Substantia nigra (tissue), 51 donors: ENCODE measurements at places on chromosomes 2 and 18.

DNA sequence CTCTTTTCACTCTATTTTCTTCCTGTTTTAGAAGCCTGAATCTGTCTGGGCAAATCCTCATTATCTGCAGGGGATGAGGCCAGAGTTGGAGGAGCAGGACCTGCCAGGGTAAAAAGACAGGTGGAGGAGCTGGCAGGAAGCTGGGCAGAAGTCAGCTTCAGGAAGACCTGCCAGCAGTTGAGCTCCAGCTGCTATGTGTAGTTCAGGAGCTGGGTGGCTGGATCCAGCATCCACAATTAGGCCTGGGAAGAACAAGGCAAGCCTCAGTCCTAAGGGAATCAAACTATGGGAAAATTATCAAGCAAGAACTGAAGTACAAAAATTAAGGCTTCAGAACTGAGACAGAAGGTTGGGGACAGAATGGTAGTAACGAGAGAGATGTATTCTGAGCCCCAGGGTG is 174.0 kb downstream of the MREG start:
- no peak for DNase-seq

- peak; percentile 40 for DNase-seq
These were observed at the start of gene FAM110C for GRCh38 chr2:46471-47345. Gene FAM110C, minus strand, starts transcription at chr2:46505. Its CDS starts 120 bp downstream, at chr2:46385.

GRCh38 chr2:229486673-229487072 is 215.6 kb upstream of the PID1 start:
- no peak for DNase-seq

DNA sequence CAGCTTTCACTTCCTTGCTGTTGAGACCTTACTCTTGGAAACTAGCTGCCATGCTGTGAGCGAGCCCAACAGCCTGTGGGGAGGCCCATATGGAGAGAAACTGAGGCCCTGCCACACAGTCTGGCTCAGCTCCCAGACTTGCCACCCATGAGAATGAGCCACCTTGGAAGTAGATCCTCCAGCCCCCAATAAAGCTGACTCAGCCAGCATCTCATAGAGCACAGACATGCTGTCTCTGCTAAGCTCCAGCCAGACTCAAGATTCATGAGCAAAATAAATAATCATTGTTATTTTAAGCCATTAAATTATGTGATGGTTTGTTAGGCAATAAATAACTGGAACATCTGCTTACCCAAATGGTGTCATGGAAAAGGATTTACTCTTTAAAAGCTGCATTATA is 53.6 kb upstream of the DDX18 start:
- DNase-seq: no peak

GRCh38 chr2:239158641-239159475 is 242.0 kb downstream of the HDAC4 start:
- no peak for DNase-seq

- DNase-seq: peak; percentile 43
These were observed 524 bp upstream of the SERTAD2 start for GRCh38 chr2:64654063-64654811.

GRCh38 chr2:177296040-177296439 is 31.5 kb upstream of the NFE2L2 start:
- DNase-seq: no peak

DNA sequence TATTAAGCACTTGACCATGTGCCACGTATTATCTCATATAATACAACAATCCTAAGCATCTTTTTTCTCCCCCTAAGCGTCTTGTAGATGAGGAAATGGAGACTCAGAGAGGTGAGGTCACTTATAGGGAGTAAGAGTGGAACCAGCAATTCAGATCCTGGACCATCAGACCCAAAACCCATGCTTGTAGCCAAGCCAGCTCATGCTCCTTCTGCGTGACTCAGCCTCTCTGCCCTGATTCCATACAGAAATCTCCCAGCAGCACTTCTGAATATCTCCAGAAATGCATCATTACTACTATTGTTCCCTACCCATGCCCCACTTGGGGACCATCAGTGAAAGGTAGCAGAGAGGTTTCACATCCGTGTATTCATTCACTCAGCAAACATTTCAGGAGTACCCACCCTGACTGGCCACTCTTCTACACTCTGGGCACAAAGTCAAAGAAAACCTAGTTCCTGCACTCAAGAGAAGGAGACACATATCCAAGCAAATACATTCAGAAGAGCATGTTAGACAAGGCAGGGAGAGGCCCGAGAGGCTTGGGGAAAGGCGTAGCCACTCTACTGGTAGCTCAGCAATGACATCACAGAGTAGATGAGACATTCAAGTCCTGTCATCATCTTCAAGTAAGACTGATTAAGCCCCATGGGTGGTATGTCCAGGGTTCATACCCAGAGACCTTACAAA is 141.9 kb downstream of the MTCL1 start:
- DNase-seq: no peak

GRCh38 chr2:127218812-127219170 is 1.3 kb downstream of the CYP27C1 start:
- DNase-seq: no peak

DNA sequence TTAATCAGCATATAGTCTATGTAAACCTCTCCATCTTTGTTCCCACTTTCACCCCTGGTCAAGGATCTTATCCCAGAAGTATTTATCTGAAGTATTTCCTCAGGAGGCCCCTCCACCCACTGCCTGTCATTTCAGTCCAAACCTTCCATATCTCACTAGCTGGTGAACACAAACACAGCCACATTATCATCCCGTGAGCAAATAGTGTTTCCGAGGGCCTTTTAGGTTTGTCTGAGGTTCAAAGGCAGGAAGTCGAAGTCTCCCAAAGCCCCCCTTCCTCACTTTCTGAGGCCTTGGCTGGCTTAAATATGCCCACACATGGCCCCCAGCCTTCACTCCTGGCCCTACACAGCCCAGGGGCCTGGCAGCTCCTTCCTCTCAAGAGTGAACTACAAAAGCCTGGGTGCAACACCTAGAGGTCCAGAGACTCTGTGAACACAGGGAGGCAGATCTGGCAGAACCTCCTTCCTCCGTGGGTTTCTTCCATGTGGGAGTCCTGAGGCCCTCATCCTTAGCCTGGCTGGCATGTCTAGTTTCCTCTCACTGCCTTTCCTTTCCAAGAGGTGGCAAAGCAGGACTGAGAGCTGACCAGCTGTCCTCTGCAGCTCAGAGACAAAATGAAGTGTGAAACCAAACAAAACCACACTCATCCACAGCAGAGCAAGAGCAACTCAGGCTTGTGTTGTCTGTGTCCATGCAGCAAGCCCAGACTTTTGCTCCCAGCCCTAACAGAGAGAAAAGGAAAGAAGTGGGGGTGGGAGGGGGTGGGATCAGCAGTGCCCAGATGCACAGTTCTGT is 264.2 kb downstream of the SS18 start:
- DNase-seq: no peak

DNA sequence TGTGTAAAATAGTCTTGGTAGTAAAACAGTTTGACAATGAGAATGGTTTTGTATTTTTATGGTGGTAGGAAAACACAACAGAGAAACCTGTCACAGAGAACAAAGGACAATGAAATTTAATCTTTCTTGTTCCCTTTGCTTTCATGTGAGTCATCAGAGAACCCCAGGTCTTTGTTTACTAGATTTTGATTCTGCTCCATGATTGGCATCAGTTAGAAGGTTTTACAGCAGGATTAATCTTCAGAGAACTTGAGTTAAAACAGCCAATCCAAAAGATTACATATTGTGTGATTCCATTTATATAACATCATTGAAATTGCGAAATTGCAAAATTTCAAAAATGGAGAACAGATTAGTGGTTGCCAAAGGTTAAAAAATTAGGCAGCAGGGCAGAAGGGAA is 2.5 kb downstream of the APLF start:
- DNase-seq: no peak

GRCh38 chr18:56721031-56721430 is 69.9 kb downstream of the WDR7 start:
- no peak for DNase-seq

DNA sequence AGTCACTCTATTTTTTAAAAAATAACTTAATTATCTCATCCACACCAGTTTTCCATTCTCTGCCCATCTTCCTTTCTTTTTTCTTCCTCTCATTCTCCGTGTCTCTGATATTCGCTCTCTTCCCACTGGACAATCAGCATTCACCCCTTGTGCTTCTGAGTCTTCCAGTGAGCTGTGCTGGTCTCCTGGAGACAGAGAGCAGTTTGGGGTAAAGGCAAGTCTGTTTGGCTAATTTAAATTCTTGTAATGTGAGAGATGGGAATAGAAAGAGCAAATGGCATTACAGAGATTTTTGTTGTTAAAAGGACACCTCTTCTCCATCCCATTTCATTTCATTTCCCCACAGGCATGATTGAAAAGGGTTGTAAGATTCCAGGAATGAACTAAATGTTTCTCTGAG is 107.5 kb downstream of the DTNA start:
- peak; percentile 20 for DNase-seq
